ENCODE measurements at places on chromosomes 7 and 10. TPM values are rescaled to one million over a fixed set of nuclear protein-coding genes. Genes with fewer than 3 reads are reported as not detected.
A peak's percentile ranks its signal among the peaks of the same experiment; 100 is the strongest.

ZNF804B gene
- not detected for total RNA-seq

- H3K27me3 ChIP-seq, result peaks cover 35% of the 10 kb centered on the region
- H3K36me3 ChIP-seq, result no peaks in the 10 kb centered on the region
- peaks cover 19% of the 10 kb centered on the region for H3K4me1 ChIP-seq
- no peak for DNase-seq
- H3K27ac ChIP-seq, result no peak overlapping the region
Measured at GRCh38 chr10:71392791-71393781, 3.6 kb upstream of the CDH23 start.

GRCh38 chr10:132436861-132437410 is 39.9 kb downstream of the PWWP2B start:
- DNase-seq, result no peak
- no peak overlapping the region for H3K4me3 ChIP-seq
- H3K27me3 ChIP-seq, result peaks cover 15% of the 10 kb centered on the region
- no peaks in the 10 kb centered on the region for H3K36me3 ChIP-seq
- H3K4me1 ChIP-seq, result peaks cover 9% of the 10 kb centered on the region

GIMAP4 gene
- total RNA-seq, result not detected

NOD1 gene
- 2.9 TPM for total RNA-seq

DNA sequence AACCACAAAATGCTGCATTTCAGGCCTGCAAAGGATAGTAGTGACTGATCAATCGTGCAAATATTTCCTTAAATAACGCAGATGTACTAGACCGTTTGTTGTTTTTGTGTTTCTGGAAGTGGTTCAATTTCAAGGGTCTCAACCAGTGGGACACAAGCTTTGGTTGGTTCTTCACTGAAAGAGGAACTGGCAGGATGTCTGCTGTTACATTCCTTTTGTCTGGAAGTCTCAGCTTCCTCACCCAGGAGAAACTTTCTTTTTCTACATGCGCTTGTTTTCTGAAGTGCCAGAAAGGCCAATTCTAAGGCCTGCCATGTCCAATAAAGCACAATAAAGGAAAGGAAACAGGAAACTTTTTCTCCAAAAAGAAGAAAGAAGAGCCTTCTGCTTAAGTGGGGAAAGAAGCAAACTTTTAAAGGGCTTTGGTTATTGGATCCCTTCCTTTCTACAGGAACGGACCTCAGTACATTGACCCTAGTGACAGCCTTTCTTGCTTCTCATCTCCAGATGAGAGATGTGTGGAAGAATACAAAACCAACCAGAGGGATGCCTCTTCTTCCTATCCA is 4.1 kb downstream of the DKK1 start:
- H3K4me1 ChIP-seq, result peaks cover 25% of the 10 kb centered on the region
- DNase-seq, result no peak
- H3K36me3 ChIP-seq, result no peaks in the 10 kb centered on the region
- H3K4me3 ChIP-seq, result no peak overlapping the region

DNA sequence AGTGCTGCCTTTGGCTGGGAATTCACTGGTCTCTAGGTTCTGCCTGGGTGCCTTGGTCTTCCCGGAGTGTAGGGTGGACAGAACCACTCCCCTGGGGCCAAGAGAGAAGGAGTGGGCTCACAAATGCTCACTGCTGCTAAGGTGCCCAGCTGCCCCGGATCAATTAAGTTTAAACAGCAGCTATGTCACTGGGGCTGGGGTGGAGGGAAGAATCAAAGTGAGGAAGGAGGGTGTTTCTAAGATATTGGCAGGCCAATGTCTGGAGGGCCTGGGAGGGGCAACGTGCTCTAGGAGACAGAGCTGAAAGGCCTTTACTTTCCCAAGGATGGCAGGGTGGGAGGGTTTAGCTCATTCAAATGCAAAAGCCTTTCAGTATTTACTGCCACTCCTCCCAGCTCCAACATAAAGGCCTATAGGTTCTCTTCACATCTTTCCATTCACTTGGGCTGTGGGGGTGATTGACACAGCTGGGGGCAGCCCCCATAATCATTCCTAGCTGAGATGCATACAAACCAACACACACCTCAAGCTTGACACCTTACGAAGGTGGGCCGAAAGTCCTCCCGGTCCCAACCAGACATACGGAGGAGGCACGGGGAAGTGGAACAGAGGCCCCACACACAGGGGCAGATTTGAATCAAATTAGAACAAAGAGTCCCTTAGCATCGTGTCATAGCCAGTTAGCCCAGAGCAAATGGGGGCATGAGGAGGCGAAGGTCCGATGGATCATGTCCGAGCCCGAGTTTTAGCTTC is 108.0 kb upstream of the EFCAB10 start:
- no peaks in the 10 kb centered on the region for H3K27me3 ChIP-seq
- no peak overlapping the region for H3K4me3 ChIP-seq
- H3K36me3 ChIP-seq, result no peaks in the 10 kb centered on the region
- DNase-seq, result no peak

DNA sequence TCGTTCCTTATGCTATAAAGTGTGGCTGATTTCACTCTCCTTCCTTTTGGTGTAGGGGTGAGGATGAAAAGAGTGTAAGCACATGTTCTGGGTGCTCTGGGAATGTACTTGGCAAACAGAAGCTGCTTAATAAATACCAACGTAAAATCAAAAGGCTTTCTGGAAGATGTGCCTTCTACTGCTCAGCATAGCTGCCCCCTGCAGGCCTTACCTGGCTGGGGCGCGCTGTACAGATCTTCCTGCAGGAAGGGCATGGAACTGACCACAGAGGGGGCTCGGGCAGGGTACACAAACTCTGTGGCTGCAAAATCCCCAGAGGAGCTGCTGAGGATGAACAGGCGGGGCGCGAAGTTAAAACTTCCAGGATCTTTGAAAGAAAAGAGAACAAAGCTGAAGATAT is 169.4 kb downstream of the SVIL start:
- DNase-seq, result peak; percentile 14
- no peak overlapping the region for H3K4me3 ChIP-seq
- peaks cover 7% of the 10 kb centered on the region for H3K36me3 ChIP-seq
- H3K27me3 ChIP-seq, result no peaks in the 10 kb centered on the region
- H3K4me1 ChIP-seq, result 0 out of 2 replicates have a peak, but pooled peaks cover 6% of the 10 kb centered on the region

CYP51A1 gene
- total RNA-seq, result 194 TPM

DNA sequence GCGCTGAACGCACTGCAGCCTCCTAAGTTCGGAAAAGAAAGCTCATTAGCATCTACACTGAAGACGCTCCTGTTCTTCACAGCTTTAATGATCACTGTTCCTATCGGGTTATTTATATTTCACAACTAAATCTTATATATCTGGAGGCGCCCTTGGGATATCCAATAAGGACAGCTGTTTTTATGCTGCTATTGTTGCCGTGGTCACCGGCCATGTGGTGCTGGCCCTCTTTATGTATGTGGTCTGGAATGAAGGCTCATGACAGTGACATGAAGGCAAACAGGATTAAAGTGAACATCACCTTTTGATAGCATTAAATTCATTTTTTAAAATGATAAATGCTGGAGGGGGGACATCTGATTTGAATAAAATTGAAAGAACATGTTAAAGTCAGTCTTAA is 8.8 kb downstream of the BLVRA start:
- no peak for DNase-seq
- no peaks in the 10 kb centered on the region for H3K27me3 ChIP-seq
- H3K27ac ChIP-seq, result peak overlapping the region; percentile 93
- H3K4me1 ChIP-seq, result peaks cover 95% of the 10 kb centered on the region
- no peak overlapping the region for H3K4me3 ChIP-seq

- H3K27ac ChIP-seq, result no peak overlapping the region
- no peaks in the 10 kb centered on the region for H3K4me1 ChIP-seq
- no peaks in the 10 kb centered on the region for H3K36me3 ChIP-seq
- no peak overlapping the region for H3K4me3 ChIP-seq
- no peak for DNase-seq
Measured at GRCh38 chr10:121165276-121165675, 314.1 kb downstream of the WDR11 start.

DNA sequence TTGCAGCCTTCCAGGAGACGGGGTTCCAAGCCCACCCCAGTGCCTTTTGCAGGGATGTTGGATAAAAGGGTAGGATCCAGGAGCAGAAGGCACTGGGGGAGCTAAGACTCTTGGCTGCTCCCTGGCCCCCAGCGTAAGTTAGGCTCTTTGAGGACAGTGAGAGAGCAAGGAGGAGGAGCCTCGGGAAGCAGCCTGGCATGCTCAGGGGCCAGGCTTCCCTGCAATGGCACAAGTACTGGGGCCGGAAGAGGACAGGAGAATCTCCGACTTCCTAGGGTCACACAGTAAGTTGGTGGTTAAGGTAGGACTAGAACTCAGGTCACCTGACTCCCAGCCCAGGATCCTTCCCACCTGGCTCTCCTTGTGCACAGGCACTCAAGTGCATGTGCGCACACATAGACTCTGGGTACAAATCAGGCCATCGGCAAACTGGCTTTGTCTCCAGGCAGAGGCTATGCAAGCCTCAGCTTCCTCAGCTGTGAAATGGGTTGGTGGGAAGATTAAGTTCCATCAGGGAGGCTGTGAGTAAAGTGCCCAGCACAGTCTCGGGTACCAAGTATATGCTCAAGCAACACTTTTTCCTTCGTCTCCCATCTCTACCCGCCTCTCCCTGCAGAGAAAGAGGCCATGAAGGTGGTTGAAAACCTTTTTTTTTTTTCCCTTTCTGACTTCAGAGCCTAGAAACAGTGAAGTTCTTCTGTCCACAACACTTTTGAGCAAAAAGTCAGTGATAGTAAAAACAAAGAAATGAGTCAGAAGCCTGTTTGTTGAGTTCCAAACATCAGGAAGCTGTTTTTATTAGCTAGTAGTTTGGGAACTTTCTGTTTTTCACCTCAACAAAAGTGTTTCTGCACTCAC is 79.1 kb downstream of the NEURL1 start:
- peaks cover 64% of the 10 kb centered on the region for H3K4me1 ChIP-seq
- H3K27me3 ChIP-seq, result peaks cover 10% of the 10 kb centered on the region
- H3K4me3 ChIP-seq, result no peak overlapping the region
- H3K27ac ChIP-seq, result no peak overlapping the region
- no peaks in the 10 kb centered on the region for H3K36me3 ChIP-seq

NKX2-3 gene
- not detected for total RNA-seq

CREB5 gene
- total RNA-seq, result 0.38 TPM

GRCh38 chr7:16260236-16260728 is 161.1 kb downstream of the CRPPA start:
- no peaks in the 10 kb centered on the region for H3K36me3 ChIP-seq
- H3K27me3 ChIP-seq, result no peaks in the 10 kb centered on the region
- H3K4me3 ChIP-seq, result no peak overlapping the region
- no peak overlapping the region for H3K27ac ChIP-seq
- DNase-seq, result no peak

- no peaks in the 10 kb centered on the region for H3K27me3 ChIP-seq
- H3K27ac ChIP-seq, result no peak overlapping the region
- peaks cover 22% of the 10 kb centered on the region for H3K36me3 ChIP-seq
- peak; percentile 34 for DNase-seq
- no peak overlapping the region for H3K4me3 ChIP-seq
- H3K4me1 ChIP-seq, result peaks cover 31% of the 10 kb centered on the region
Measured at GRCh38 chr10:61918140-61918539, 16.6 kb downstream of the ARID5B start.

DNA sequence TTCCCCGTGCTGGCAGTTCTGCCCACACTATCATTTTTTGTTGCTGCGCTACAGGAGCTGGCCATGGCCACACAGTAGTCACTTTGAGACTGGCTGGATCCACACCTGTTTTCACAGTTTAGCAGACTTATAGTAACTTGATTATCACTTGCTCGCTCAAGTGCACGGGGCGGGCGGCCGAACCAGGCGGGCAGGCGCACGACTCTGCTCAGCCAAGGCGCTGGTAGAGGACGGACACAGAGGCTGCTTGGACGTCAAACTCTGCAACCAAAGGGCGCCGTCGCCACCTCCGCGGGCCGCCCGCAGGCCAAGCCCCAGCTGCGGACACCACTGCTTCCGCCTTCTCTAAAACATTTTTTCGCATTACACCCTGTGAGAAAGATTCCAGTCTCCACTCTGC is 38.4 kb upstream of the PHYHIPL start:
- no peak for DNase-seq
- no peak overlapping the region for H3K27ac ChIP-seq
- no peaks in the 10 kb centered on the region for H3K36me3 ChIP-seq
- H3K4me1 ChIP-seq, result peaks cover 18% of the 10 kb centered on the region
- no peak overlapping the region for H3K4me3 ChIP-seq

DNA sequence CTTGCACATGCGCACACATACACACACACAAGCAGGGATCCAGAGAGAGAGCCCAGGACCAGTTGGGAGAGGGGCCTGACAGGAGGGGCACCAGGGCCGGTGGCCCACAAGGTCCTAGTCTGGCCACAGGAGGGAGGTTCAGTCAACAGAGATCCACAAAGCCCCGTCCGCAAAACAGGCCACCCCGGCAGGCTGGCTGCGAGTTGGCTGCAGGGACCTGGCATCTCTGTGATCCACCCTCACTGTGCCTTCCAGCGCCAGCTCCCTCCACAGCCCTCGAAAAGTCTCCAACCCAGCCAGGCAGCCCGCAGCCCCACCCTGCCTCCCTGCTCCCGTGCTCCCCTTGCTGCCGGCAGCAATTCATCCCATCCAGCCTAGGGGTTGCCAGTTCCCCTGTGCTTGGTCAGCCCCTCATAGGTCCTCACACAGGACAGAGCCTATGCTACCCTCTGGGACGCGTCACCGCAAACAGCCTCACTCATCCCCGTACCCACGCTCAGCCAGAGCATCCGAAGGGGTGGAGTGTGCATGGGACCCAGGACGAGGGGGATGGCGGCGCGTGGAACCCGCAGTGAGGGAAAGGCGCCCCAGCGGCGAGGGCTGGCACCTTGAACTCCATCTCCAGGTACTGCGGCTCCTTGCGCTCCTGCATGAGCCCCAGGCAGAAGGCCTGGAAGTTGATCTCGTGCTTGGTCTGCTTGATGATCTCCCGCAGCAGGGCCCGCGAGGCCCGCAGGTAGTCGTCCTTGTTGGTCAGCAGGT is 7.5 kb downstream of the INTS1 start:
- H3K4me1 ChIP-seq, result no peaks in the 10 kb centered on the region
- no peaks in the 10 kb centered on the region for H3K27me3 ChIP-seq
- DNase-seq, result no peak
- H3K27ac ChIP-seq, result no peak overlapping the region

GRCh38 chr7:70776627-70777101 is 355.3 kb upstream of the GALNT17 start:
- no peak for DNase-seq
- H3K27me3 ChIP-seq, result no peaks in the 10 kb centered on the region
- H3K36me3 ChIP-seq, result no peaks in the 10 kb centered on the region
- peaks cover 21% of the 10 kb centered on the region for H3K4me1 ChIP-seq

WDFY4 gene
- total RNA-seq, result not detected
